CD4-positive, alpha-beta T cell treated with Interleukin-2 at 100 ng/mL for 4 hours (primary cell): ENCODE measurements at places on chromosomes 7 and 10.

- DNase-seq: no peak
These were observed 353.9 kb upstream of the MEOX2 start for GRCh38 chr7:16040346-16040745.

- no peak for DNase-seq
These were observed 14.0 kb upstream of the HGF start for GRCh38 chr7:81783818-81784217.

- DNase-seq: no peak
These were observed 558.7 kb downstream of the PTPRN2 start for GRCh38 chr7:158028971-158029370.

- DNase-seq: no peak
These were observed 170.0 kb downstream of the IMMP2L start for GRCh38 chr7:111392294-111392693.

DNA sequence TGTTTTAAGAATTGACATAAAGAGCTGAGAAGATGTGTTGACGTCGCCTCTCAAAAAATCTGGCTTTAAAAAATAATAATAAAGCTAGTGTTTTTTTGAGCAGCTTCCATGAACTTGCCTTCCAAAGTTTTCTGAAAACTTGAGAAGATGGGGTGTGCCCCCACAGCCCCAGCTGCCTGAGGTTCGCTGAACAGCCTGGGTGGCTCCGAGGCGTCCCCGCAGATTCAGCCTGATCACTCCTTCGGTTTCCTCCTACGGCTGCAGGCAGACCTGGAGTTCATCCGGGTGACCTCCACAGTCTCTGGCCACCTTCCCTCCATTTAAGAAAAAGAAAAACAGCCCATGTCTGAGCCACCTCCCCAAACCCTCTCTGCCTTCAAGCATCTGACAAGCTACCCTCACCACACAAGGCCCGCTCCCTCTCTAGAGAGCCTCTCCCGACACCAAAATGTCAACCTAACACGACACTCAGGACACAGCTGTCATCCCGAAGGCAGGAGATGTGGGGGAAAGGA lies 177.8 kb downstream of the PTPRN2 start:
- DNase-seq: no peak

- DNase-seq: no peak
These were observed 25.4 kb downstream of the PDGFA start for GRCh38 chr7:494259-494687.

DNA sequence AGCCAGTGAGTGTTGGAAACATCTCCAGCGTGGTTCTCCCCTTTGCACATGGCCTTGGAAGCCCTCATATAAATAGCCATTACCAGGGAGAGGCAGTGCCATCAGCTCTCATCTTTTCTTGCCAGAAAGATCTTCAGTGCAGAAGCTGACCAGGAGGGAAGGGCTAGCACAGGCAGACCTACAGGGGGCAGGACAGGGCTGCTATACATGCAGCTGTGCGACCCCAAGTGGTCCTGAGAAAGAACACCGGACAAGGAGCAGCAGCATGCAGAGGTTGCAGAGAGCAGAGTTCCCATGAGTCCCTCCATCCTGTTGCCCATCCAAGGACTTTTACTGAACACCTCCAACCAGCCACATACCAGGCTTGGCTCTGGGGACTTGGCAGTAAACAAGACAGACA lies 17.1 kb downstream of the GRID1 start:
- DNase-seq: no peak
